ENCODE measurements at places on chromosomes 12 and 14. TPM values are rescaled to one million over a fixed set of nuclear protein-coding genes. Genes with fewer than 3 reads are reported as not detected.

SLC5A8 gene
- total RNA-seq: not detected

TPPP2 gene
- total RNA-seq: not detected

CIDEB gene
- total RNA-seq: 2.7 TPM

C12orf75 gene
- total RNA-seq: 81.3 TPM

TPH2 gene
- not detected for total RNA-seq

SERPINA4 gene
- total RNA-seq: not detected

ZBTB42 gene
- 3.1 TPM for total RNA-seq

RHOJ gene
- total RNA-seq: 241 TPM

CIT gene
- 56.0 TPM for total RNA-seq

DLK1 gene
- total RNA-seq: not detected

AICDA gene
- not detected for total RNA-seq

FAM181A gene
- not detected for total RNA-seq

FBRSL1 gene
- 26.3 TPM for total RNA-seq

NTF3 gene
- not detected for total RNA-seq

PDE6H gene
- not detected for total RNA-seq

MFAP5 gene
- total RNA-seq: not detected

GLIPR1 gene
- 55.2 TPM for total RNA-seq

CRIP2 gene
- total RNA-seq: 173 TPM

FIGNL2 gene
- total RNA-seq: 2.5 TPM

GPRC5D gene
- not detected for total RNA-seq

KLRC4 gene
- total RNA-seq: not detected

RIMBP2 gene
- not detected for total RNA-seq

CLEC14A gene
- 259 TPM for total RNA-seq

CINP gene
- total RNA-seq: 60.9 TPM

SOX5 gene
- 1.3 TPM for total RNA-seq

NPFF gene
- total RNA-seq: not detected

RNASE1 gene
- total RNA-seq: 105 TPM

All from thoracic aorta endothelial cell (primary cell).